ENCODE measurements at places on chromosomes 5 and 9.

DNA sequence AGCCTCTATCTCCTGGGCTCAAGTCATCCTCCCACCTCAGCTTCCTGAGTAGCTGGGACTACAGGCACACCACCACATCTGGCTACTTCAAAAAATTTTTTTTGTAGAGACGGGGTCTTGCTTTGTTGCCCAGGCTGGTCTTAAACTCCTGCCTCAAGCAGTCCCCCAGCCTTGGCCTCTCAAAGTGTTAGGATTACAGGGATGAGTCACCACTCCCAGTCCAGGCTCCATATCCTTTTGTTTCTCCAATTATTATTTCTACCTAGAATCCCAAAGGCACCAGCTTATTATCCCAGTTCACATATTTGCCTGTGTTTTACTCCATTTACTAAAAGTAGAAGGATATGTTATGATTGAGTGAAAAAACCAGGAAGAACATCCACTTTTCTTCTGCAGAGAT lies 84.9 kb downstream of the TEK start:
- DNase-seq = no peak

GRCh38 chr5:1297243-1297642 lies 2.4 kb upstream of the TERT start:
- no peak for DNase-seq

DNA sequence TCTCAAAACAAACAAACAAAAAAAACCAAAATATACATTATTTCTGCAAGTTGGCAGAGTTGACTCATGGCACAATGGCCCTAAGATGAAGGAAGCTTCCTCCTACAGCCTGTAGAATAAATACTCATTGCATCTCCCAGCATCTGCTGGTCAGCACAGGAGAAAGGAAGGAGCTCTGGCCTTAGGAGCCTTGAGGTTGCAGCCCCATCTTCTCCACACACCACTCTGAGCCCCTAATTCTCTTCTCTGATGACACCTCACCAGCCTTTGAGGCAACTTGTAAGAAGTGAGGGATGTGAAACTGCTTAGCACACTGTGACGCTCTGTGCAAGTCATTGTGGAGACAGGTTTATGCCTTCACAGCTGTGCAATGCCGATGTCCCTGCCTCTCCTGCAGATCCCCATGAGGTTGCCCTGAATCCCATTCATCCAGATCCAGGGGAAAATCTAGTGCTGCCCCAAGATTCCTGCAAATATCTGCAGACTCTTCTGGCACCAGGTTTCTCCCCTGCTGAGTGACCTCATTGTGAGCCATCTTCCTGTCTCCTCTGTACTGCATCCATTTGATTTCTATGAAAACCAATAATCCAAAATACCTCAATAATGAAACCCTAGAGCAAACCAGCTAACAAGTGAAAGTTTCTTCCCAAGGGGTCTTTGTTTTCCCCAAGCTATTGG lies 65.3 kb upstream of the TGFBR1 start:
- no peak for DNase-seq

- no peak for DNase-seq
These were observed 27.9 kb downstream of the BICD2 start for GRCh38 chr9:92736563-92737215.

GRCh38 chr5:101929628-101930027 lies 366.5 kb downstream of the SLCO4C1 start:
- no peak for DNase-seq

DNA sequence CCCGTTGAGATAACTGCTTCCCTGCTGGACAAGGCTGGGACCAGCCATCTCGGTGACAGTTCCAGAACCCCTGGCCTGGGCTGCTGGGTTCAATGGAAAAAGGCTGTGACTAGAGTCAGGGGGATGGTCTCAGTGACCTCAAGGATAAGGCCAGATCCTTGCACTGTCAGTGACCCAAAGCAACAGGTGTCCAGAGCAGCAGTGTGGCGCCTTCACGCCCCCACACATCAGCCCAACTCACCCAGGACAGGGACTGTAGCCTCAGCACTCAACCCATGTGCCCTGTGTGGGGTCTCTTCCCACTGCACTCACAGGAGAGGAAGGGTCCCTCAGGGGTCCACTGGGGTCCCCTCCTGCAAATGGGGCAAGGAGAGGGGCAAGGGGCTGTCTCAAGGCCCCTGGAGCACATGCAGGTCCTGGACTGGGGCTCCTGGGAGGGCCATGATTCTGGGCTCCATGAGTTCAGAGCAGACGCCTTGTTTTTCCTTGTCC lies 698 bp upstream of the LCN2 start:
- DNase-seq = no peak

DNA sequence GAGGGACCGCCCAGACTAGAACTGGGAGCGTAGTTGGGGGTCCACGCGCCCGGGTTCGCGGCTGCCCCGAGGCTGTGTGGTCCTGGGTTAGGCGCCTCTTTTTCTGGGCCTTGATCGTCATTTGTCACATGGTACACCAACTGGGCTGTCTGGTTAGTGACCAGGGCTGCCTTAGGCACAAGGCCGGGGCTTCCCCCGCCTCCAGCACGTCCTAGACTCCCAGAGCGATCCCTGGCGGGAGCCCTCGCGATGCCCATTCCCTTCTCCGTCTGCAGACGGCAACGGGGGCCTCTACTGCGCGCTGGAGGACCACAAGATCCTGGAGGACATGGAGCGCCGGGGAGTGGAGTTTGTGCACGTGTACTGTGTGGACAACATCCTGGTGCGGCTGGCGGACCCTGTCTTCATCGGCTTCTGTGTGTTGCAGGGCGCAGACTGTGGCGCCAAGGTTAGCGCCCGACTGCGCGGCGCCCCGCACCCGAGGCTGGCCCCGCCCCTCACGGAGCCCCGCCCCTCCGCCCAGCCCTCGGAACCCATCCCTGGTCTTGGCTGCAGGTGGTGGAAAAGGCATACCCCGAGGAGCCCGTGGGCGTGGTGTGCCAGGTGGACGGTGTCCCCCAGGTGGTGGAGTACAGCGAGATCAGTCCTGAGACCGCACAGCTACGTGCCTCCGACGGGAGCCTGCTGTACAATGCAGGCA lies 1.5 kb downstream of the UAP1L1 start:
- DNase-seq = no peak

GRCh38 chr5:600886-601541 lies 11.1 kb upstream of the CEP72 start:
- DNase-seq = no peak

DNA sequence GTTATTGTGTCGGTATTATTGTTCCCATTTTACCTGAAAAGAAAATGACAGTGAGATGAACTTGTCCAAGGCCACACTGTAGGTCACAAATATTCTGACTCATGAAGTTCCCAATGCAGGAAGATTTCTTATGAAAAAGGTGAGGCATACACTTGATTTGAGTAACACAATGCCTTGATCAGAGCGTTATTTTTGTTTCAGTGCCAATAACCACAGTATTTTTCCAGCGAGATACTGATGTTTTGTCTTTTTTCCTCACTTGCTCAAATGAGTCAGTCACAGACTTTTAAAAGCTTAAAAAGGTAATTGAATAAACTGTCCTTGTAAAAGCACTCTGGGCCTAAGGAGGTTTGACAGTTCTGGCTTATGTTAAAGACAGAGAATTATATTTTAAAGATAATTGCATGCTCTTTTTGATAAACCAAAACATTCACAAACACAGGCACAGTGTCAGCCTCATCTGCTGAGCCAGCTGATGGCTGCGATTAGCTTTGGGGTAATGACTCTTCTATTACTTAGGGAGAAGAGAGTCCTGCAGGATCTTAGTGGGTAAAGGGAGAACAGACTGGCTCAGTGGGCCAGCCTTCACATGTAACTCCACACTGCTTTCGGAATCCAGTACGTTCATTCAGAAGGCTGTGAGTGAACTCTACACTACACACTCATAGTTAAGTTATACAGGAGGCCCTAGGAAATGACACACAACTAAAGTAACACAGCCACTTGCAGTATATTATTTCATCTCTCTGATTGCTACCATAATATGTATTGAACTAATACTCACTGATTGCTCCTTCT lies 165.5 kb upstream of the CD180 start:
- no peak for DNase-seq

DNA sequence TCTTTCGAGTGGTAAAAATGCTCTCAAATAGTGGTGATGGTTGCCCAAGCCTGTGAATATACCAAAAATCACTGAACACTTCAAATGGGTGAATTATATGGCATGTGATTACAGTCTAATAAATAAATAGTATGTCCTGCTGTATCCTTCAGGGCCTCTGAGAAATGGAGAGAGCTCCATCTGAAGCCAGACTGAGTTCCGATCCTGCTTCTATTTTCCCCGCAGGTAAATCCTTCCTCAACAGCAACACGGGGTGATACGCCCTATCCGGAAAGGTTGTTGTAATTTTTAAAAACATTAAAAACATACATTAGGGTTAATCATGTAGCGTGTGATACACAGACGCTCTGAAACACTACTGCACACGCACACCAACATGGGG lies 695 bp upstream of the SNAPC3 start:
- DNase-seq = no peak

DNA sequence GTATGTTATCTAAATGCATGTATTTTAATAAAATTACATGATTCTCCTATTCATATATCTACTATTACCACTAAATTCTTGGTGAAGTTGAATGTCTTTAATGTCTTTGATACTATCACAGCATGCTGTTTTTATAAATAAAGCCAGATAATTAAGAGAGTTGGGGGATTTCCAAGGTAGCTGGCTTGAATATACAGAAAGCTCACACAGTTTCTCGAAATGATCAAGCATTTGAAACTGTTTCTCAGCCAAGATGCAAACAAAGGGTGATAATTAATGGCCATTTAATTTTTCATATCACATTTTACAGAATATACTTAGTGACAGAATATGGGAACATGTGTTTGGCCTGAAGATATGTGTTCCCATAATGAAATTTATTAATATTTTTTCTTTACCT lies 145.6 kb upstream of the CDH12 start:
- DNase-seq = no peak

DNA sequence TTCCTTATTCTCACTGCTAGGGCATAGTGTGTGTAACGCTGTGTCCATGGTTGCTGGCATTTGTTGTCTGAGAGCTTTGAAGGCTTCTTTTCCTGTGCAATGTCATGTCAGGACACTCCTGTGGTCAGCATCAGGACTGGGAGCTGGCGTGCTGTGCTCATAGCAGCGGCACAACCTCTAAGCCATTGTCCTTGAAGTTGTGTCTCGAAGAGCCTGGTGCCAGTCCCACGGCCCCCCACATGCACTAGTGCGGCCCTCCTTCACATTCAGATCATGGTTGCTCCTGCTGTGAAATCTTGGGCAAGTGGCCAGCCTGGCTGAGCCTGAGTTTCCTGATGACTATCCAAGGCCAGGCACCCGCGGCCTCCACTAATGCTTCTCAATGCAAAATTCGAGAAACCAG lies 32.4 kb downstream of the PDZD2 start:
- no peak for DNase-seq
